ENCODE measurements at places on chromosomes 1 and 21.

DNA sequence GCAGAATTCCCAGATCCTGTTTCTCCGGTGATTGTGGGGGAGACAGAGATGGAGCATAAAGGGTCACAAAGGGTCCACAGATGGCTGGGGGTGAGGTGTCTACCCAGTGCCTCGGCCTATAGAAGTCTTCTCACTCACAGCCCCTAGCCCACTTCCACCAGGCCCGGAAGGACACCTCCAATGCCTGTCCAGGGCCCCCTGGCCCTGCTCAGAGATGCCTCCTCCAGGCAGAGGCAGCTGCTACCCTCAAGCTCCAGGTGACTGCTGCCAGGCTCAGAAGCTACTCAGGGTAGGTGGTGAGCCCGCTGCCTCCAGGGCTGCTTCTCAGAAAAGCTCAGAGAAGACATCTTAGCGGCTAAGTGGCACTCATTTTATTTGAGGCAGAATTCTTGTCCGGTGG, 22.0 kb upstream of the ZC3H12A start:
- no peaks in the 10 kb centered on the region for H3K36me3 ChIP-seq
- DNase-seq: no peak
- no peaks in the 10 kb centered on the region for H3K27me3 ChIP-seq
- no peak overlapping the region for H3K27ac ChIP-seq
- H3K4me3 ChIP-seq: no peak overlapping the region
- H3K4me1 ChIP-seq: no peaks in the 10 kb centered on the region

- peak overlapping the region; percentile 98 for H3K27ac ChIP-seq
- peak overlapping the region; percentile 96 for H3K4me3 ChIP-seq
- no peaks in the 10 kb centered on the region for H3K27me3 ChIP-seq
- peaks cover 20% of the 10 kb centered on the region for H3K4me1 ChIP-seq
- peak; percentile 50 for DNase-seq
Observed at GRCh38 chr21:44013380-44014088, 1.4 kb downstream of the TRAPPC10 start.

- H3K4me3 ChIP-seq: no peak overlapping the region
- no peak overlapping the region for H3K27ac ChIP-seq
- no peaks in the 10 kb centered on the region for H3K36me3 ChIP-seq
- no peaks in the 10 kb centered on the region for H3K27me3 ChIP-seq
- DNase-seq: peak; percentile 32
Observed at GRCh38 chr1:75952016-75952415, 19.8 kb upstream of the ASB17 start.

DNA sequence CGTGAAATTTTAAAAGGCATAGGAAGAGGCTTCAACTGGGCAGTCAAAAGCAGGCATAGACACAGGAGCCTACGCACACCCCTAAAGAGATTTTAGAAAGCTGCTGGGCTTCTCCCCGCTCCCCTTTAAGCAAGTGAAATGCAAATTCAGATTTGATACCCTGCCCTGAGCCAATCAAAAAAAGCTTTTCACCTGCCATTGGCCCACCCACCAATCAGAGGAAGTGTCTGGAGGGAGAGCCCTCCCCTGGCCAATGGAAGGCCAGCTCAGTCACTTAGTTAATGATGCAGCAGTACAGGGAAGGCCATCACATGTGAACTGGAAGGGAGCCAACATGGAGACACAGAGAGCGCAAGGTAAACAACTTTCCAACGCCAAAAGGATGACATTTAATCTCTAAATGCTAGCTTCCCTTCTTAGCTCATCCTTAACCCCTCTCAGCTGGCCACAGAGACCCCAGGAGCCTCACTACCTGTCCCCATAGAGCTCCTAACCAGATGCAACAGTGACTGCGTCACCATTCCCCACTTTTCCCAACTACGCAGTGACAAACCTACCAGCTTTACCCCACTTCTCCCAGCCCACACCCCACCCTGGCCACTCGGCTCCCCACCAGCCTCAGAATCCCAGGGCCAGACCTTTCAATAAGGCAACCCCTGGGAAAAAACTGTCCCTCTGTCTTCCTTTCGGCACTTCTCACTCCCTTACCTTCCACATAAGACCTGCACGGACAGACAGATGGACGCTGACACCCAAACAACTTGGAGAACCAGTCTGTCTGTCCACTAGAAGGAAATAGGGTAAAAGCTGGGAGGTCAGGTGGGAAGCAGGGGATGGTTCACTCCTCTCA, 71.0 kb downstream of the CD46 start:
- no peak overlapping the region for H3K27ac ChIP-seq
- H3K27me3 ChIP-seq: no peaks in the 10 kb centered on the region
- no peaks in the 10 kb centered on the region for H3K4me1 ChIP-seq
- no peak overlapping the region for H3K4me3 ChIP-seq

DNA sequence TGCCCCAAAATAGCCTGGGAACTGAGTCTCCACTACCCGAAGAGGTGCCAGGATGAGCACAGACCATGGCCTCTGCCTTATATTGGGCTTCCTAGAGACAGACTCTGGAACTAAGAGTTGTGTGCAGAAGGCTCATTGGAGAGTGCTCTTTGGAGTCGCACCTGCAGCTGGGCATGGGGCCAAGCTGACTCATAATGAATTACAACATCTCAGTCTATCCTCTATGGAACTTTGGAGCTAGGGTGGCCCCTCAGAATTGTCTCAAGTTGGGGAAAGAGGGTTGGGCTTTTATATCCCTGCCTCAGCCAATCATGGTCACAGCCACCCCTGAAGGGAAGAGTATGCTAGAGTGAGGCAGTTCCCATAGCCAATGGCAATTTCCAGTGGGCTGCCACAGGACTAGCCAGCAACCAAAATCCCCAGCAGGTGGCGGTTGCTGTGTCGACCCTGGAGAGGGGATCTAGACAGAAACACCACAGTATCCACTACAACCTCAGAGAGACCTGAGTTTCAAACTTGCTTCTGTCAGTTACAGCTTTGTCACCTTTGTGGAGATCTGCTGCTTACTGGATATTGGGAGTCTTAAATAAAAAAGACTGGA, 93.8 kb downstream of the DMRTA2 start:
- H3K27me3 ChIP-seq: no peaks in the 10 kb centered on the region
- no peak for DNase-seq
- H3K4me3 ChIP-seq: no peak overlapping the region
- no peaks in the 10 kb centered on the region for H3K36me3 ChIP-seq
- no peaks in the 10 kb centered on the region for H3K4me1 ChIP-seq

DNA sequence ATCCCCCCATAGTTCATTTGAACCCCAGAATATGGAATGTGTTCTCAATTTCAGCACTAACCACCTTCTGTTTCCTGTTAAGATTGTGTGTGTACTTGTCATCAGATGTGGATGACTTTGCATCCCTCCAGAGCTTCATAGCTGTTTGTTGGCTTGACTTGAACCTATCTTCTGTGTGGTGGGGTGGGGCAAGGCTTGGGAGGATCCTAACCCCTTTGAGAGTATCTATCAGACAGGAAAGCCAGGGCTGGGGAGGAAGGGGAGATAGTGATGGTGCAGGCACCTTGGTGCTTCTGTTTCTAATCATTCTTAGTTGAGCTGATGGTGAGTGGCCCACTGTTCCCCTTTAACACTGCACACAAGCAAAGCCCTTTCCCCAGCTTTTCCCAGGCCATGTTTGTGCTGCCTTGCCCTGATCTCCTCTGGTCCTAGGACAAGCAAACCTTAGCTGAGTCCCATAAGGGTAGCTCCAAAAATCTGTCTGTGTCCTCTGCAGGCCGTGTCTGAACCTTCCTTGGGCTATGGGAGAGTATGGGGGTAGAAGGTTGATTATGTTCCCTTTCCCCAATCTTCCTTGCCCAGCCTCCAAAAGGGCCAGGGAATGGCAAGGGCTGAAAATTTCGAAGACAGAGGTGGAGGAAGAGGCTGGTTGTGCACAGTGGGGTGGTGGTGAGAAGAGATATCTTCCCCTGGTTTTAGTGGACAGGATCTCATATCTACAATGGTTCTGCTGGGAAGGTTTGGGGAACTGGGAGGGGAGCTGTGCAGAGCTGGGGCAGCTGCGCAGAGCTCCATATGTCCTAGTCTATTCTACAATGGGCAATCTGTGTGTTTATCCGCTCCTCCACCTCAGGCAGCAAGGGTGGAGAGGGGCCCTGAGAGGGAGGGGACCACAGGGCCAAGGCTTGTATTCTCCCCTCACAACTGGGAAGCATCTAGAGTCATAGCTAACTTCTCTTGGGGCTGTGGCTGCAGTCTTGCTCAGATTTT, 1.4 kb downstream of the NHLH1 start:
- H3K4me3 ChIP-seq: no peak overlapping the region
- H3K4me1 ChIP-seq: peaks cover 7% of the 10 kb centered on the region
- no peak for DNase-seq
- H3K27ac ChIP-seq: no peak overlapping the region
- H3K36me3 ChIP-seq: no peaks in the 10 kb centered on the region
- H3K27me3 ChIP-seq: no peaks in the 10 kb centered on the region

DNA sequence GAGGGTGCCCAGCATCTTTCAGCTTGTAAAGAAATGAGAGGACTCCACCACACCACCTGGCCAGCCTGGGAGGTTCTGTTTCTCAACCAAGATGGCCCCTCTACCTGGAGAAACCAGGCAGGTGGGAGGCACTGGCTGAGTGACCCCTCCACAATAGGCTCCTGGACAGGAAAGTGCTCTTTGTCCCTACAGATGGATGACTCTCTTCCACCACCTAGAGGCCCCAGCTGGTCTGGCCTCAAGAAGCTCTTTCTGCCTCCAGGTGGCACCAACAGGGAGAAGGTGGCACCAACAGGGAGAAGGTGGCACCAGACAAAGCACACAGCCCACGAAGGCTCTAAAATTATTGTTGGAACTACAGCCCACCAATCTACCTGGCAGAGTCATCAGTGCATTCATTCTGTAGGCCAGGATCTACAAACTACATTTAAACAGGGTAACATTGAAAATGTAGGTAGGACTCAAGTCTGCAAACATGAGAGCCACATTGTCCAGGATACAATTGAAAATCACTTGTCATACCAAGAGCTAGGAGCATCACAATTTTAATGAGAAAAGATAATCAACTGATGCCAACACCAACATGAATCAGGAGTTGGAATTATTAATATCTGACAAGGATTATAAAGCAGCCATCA, 14.4 kb downstream of the TMPRSS3 start:
- no peaks in the 10 kb centered on the region for H3K4me1 ChIP-seq
- H3K27ac ChIP-seq: no peak overlapping the region
- DNase-seq: peak; percentile 35
- no peak overlapping the region for H3K4me3 ChIP-seq
